Activated CD4-positive, alpha-beta memory T cell treated with anti-CD3 and anti-CD28 coated beads, Interleukin-2, amount 10 ng/mL, durations not matched to agents 7 days and 5 days (primary cell): ENCODE measurements at places on chromosomes 11 and 22. TPM values are rescaled to one million over a fixed set of nuclear protein-coding genes. Genes with fewer than 3 reads are reported as not detected.

GRCh38 chr11:58525037-58525614, 17.2 kb upstream of the OR5B21 start:
- H3K27ac ChIP-seq = peak overlapping the region; percentile 74
- no peaks in the 10 kb centered on the region for H3K27me3 ChIP-seq
- H3K4me1 ChIP-seq = peaks cover 32% of the 10 kb centered on the region
- H3K4me3 ChIP-seq = peak overlapping the region; percentile 1
- peaks cover 41% of the 10 kb centered on the region for H3K36me3 ChIP-seq

- no peaks in the 10 kb centered on the region for H3K36me3 ChIP-seq
- no peak overlapping the region for H3K27ac ChIP-seq
- peaks cover 38% of the 10 kb centered on the region for H3K27me3 ChIP-seq
- peaks cover 6% of the 10 kb centered on the region for H3K4me1 ChIP-seq
- H3K4me3 ChIP-seq = no peak overlapping the region
Measured at GRCh38 chr11:77501758-77502157, 27.9 kb upstream of the PAK1 start.

DNA sequence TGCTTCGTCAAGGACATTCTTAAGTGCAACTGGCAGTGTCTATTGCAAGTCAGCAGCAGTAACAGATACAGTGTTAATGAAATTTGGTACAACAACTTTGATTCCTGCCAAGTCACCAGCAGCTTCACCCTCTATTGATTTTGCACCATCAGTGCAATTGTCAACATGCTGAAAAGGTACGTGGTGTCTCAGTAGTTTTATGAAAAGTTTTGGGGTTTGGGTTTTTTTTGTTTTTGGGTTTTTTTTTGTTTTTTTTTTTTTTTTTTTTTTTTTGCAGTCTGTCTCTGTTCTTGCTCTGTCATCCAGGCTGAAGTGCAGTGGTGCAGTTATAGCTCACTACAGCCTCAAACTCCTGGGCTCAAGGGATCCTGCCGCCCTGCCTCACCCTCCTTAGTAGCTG, 19.1 kb upstream of the GRIK4 start:
- peaks cover 2% of the 10 kb centered on the region for H3K27me3 ChIP-seq
- no peak overlapping the region for H3K27ac ChIP-seq
- DNase-seq = no peak
- no peak overlapping the region for H3K4me3 ChIP-seq

DNA sequence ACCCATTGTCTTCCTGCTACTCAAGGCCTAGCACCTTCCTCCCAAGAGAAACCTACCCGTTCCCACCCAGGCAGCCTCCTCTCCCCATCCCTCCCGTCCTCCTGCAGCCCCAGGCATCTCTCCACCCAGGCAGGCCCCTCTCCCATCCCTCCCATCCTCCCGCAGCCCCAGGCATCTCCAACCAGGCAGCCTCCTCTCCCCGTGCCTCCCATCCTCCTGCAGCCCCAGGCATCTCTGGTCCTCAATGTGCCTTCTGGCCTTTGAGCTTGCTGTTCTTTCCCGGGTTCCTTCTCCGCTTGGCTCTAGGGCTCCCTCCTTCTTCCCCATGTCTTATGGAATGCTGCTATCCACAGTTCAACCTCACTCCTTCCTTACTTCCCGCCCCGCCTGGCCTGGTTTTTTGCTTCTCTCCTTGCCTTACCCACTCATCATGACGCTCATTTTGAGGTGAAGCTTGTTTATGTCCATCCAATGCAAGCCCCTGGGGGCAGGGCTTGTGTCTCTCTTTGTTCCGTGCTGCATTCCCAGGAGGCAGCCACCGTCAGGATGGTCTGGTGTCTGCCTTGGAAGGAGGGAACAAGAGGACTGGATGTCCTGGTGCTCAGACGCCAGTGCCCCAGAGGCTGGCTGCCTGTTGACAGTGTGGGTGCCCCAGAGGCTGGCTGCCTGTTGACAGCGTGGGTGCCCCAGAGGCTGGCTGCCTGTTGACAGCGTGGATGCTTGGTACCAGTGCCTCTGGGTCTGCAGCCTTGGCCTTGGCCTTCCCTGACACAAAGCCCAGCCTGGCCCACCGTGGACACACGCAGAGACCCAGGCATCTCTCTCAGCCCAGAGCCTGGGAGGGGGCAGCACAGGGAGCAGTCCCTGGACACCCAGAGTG, 815.7 kb downstream of the BRD1 start:
- H3K27me3 ChIP-seq = no peaks in the 10 kb centered on the region
- H3K36me3 ChIP-seq = no peaks in the 10 kb centered on the region
- H3K4me1 ChIP-seq = no peaks in the 10 kb centered on the region
- no peak for DNase-seq
- H3K27ac ChIP-seq = no peak overlapping the region

Gene EHF
- not detected for total RNA-seq

Gene CNTF
- total RNA-seq = 2.4 TPM
